Forelimb muscle (tissue), 1 donor: ENCODE measurements at places on chromosomes 3 and 15. TPM values are rescaled to one million over a fixed set of nuclear protein-coding genes. Genes with fewer than 3 reads are reported as not detected.

The CHST14 gene
- 33.8 TPM for polyA plus RNA-seq

- no peak for DNase-seq
These were observed 1.5 kb downstream of the SATB1 start for GRCh38 chr3:18423401-18424212.

The HACD3 gene
- 38.4 TPM for polyA plus RNA-seq

- no peak for DNase-seq
These were observed 4.0 kb downstream of the TEX9 start for GRCh38 chr15:56369234-56369633.

The BFSP2 gene
- polyA plus RNA-seq = not detected

The TMCO5A gene
- not detected for polyA plus RNA-seq

DNA sequence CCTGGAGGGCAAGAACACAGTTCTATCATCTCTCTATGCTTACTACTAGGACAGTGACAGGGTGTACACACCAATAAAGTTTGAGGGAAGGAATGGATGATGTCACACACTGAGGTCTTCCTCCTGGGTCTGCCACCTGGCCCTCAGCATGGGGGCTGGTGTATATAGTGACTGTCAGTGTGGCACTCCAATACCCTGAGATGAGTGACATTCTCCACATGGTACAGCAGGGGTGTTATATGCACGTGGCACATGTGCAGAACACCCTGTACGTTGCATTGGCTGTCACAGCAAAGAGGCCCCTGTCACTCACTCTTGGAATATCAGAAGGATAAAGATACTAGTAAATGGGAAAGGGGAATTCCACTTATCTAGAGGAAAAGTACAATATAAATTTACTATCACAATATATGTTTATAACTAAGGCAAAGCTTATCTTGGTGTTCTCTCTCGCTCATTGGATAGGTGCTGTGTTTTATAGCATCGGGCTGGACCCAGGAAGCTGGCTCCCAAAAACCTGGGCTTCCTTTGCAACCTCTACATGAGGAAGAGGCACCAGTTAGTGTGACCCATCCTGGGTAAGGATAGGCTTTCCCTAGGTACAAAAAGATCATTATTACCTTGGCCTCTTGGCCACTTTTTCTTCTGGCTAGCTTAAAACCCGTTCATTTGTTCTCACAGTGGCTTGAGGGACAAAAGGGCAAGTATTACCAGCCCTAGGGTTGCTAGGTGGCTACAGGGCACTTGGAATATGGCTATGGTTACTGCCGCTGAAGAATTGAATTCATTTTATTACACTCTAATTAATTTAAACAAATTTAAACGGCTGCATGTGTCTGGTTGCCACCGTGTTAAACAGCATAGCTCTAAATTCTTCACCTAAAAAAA, 54.8 kb upstream of the HES1 start:
- DNase-seq = no peak

The TTLL13 gene
- 0.20 TPM for polyA plus RNA-seq
